ENCODE measurements at places on chromosomes 3 and 15.

- no peaks in the 10 kb centered on the region for H3K4me1 ChIP-seq
- peak overlapping the region; percentile 85 for H3K27ac ChIP-seq
- no peak overlapping the region for H3K4me3 ChIP-seq
These were observed 7.1 kb downstream of the ISLR2 start for GRCh38 chr15:74137537-74137894.

DNA sequence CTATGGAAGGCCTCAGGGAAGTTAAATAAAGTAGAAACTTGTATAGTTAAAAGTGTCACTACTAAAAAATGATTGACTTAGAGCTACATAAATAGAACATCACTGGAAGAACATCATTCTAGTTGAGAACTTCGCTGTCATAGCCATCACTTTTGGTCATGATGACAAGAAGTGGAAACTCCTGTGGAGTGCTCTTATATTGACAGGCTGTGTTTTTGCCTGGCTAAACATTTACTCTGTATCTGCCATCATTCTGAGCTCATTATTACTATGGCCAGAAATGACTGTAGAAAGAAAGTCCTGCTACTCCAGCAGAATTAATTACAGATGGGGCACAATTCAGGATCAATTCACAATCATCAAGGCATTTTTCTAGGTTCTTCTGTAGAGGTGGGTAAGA lies 165.1 kb upstream of the GOLIM4 start:
- H3K4me1 ChIP-seq = no peaks in the 10 kb centered on the region
- no peak for ATAC-seq
- H3K4me3 ChIP-seq = no peak overlapping the region
- no peak overlapping the region for H3K27ac ChIP-seq
- no peaks in the 10 kb centered on the region for H3K36me3 ChIP-seq
- no peaks in the 10 kb centered on the region for H3K27me3 ChIP-seq

DNA sequence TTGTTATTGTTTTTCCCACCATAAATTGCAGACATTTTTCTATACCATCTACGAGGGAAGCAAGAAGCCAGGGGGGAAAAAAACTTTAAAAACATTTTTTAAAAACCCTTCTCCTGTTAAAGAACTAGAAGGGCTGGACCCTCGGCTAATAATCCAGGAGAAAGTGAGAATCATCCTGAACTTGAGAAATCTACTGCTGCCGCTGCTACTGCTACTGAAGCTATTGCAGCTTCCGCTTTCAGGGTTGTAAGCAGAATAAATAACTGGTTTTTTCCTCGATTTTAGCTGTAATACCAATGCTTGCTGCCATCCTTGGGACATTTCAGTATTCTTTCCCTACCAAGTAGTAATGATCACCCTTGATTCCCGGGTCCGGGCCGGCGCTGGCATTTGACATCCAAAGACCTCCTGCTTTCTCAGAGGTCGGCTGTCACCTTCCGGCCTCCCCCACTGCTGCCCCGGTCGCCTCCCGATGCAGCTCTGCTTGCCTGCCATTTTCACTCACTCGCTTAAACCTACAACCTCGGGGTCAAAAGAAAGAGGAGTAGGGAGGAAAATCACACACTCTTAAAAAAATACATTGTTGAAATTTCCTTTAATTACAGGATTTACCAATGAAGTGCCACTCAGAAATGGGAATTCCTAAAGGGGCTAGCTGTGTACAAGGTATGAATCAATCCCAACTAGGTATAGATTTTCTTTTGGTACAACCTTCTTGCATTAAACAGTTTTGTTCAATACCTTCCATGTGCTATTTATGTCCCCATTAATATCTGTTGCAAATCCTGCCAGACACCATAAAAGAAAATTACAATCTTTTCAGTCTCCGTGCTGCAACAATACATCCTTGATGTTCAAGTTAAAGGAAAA lies 674 bp upstream of the MECOM start:
- no peak for ATAC-seq
- peak overlapping the region; percentile 74 for H3K4me3 ChIP-seq
- no peaks in the 10 kb centered on the region for H3K36me3 ChIP-seq
- peaks cover 97% of the 10 kb centered on the region for H3K27me3 ChIP-seq
- peaks cover 28% of the 10 kb centered on the region for H3K4me1 ChIP-seq
- H3K27ac ChIP-seq = peak overlapping the region; percentile 68

- no peaks in the 10 kb centered on the region for H3K4me1 ChIP-seq
- H3K36me3 ChIP-seq = no peaks in the 10 kb centered on the region
- no peak overlapping the region for H3K4me3 ChIP-seq
- peaks cover 21% of the 10 kb centered on the region for H3K27me3 ChIP-seq
- ATAC-seq = no peak
These were observed 55.5 kb upstream of the PRR23C start for GRCh38 chr3:139099968-139100817.

DNA sequence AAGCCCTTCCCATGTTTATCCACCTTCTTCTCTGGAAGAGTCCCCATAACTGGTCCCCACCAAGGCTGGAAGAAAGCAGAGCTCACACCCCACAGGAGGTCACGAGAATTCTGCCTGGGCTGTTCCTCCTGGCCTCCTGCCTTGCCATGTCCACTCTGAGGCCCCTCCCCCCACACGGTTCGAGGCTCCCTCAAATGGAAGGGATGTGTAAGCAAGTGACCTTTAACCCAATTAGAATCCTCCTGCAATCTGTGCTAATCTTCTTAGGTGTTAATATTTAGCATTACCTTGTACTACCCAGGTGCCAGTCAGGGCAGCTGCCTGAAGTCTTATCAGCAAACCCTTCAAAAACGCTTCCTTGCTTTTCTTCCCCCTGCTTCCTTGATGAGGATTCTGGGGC lies 32.4 kb upstream of the DYNC1LI1 start:
- no peaks in the 10 kb centered on the region for H3K36me3 ChIP-seq
- H3K27me3 ChIP-seq = no peaks in the 10 kb centered on the region
- no peak overlapping the region for H3K27ac ChIP-seq
- no peak for ATAC-seq

DNA sequence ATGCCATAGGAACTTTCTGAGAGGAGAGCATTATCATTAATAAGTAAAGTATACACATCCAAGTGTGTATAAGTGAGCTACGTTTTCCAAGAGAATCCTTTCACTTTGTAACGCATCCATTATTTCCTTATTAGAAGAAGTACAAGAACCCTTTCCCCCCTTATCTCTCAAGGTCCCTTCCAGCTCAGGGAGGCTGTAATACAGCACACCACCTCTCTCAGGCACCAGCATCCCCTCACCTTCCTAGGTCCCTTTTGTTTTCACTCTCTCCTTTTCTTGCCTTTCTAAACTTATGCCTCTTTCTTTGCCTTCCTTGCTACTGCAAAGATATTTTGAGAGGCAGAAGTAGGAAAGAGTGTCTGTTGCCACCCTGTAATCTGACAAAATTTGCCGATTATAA lies 446.0 kb downstream of the GRM7 start:
- no peaks in the 10 kb centered on the region for H3K36me3 ChIP-seq
- peaks cover 15% of the 10 kb centered on the region for H3K4me1 ChIP-seq
- no peak overlapping the region for H3K27ac ChIP-seq
- H3K4me3 ChIP-seq = no peak overlapping the region
- H3K27me3 ChIP-seq = no peaks in the 10 kb centered on the region
- no peak for ATAC-seq
